ENCODE measurements at places on chromosomes 2 and 18. TPM values are rescaled to one million over a fixed set of nuclear protein-coding genes. Genes with fewer than 3 reads are reported as not detected.

The SULT1C4 gene
- 0.21 TPM for total RNA-seq

The FRZB gene
- total RNA-seq: under 0.01 TPM

The GATA6 gene
- total RNA-seq: 0.10 TPM

The SLC11A1 gene
- total RNA-seq: 126 TPM

The EVX2 gene
- total RNA-seq: not detected

The PLCD4 gene
- 0.21 TPM for total RNA-seq

The KIF5C gene
- 4.4 TPM for total RNA-seq

The KCNS3 gene
- not detected for total RNA-seq

The CNPPD1 gene
- 27.5 TPM for total RNA-seq

The DSC3 gene
- under 0.01 TPM for total RNA-seq

The IGFBP5 gene
- total RNA-seq: 0.21 TPM

The AMER3 gene
- not detected for total RNA-seq

The PCARE gene
- under 0.01 TPM for total RNA-seq

The DUSP2 gene
- 891 TPM for total RNA-seq

The SAG gene
- total RNA-seq: 0.21 TPM

The ACVR1C gene
- total RNA-seq: 4.1 TPM

The MAB21L4 gene
- not detected for total RNA-seq

The DOCK10 gene
- 176 TPM for total RNA-seq
